Vagina (tissue), 2 donors: ENCODE measurements at places on chromosomes 2 and 18. TPM values are rescaled to one million over a fixed set of nuclear protein-coding genes. Genes with fewer than 3 reads are reported as not detected.

DNA sequence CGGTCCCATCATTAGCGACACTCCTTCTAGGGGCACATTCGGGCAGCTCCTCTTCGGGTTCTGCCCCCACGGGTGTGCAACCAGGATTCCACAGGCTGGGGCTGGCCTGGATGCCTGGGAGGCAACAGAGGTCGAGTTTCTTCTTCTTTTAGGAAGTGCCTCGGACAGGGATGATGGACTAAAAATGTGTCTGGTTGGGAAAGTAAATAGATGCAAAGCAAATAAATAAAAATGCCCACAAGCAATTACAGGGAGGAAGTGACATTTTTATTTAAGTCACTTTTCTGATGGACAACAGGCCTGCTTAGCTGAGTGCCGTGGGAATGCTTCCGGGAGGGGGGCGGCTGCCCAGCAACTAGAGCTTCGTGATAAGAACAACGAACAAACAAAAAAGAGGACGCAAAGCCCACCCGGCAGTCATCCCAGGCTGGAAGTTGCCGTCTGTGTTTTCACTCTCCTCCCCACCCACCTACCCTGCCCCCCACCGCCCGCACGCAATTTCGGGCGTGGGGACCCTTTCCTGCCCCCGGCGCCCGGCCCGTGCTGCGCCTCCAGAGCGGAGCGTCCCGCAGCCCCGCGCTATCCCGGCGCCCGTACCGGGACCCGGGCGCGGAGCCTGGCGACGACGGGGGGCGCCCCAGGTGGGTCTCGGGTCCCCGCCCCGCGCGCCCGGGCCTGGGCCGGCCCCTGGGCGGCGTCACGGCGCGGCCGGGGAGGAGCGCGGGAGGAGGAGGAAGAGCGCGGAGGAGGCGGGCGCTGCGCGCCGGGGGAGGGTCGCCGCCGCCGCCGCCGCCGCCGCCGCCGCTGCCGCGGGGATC lies 412 bp upstream of the NCK2 start:
- peak overlapping the region; percentile 96 for H3K27ac ChIP-seq
- H3K36me3 ChIP-seq: no peaks in the 10 kb centered on the region
- DNase-seq: no peak
- H3K27me3 ChIP-seq: no peaks in the 10 kb centered on the region

Gene ESPNL
- total RNA-seq: 0.74 TPM

Gene TACR1
- total RNA-seq: 8.3 TPM

DNA sequence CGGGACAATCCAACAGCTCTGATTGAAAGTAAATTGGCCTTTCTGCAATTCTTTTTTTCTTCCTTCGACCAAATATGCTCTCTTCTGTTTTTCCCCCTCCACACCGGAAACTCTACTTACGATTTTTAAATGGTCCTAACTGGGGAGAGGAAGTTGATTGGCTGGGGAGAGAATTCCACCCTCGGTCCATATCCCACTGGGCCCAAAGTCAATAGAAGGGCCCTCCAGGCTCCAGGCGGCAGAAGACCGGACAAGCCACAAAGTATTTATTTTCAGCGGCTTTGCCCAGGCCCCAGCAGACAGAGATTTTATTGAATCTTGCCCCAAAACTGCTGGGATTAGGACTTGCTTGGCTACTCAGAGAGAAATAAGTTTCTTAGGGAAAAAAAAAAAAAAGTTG lies 37.1 kb upstream of the SMAD7 start:
- no peak overlapping the region for H3K4me3 ChIP-seq
- no peaks in the 10 kb centered on the region for H3K36me3 ChIP-seq
- H3K4me1 ChIP-seq: peaks cover 17% of the 10 kb centered on the region
- DNase-seq: no peak
